ENCODE measurements at places on chromosomes 5 and 9. TPM values are rescaled to one million over a fixed set of nuclear protein-coding genes. Genes with fewer than 3 reads are reported as not detected.

LCN9 gene
- polyA plus RNA-seq, result not detected

SPINK13 gene
- not detected for polyA plus RNA-seq

LCN6 gene
- not detected for polyA plus RNA-seq

ANKRD34B gene
- not detected for polyA plus RNA-seq

ANGPTL2 gene
- polyA plus RNA-seq, result 3.4 TPM
